ENCODE measurements at places on chromosomes 5 and 9.

- no peak for DNase-seq
Measured at GRCh38 chr5:99926463-99926862, 608.7 kb upstream of the FAM174A start.

GRCh38 chr5:137312011-137312410, 187.1 kb downstream of the SPOCK1 start:
- DNase-seq, result no peak

GRCh38 chr5:151721087-151721646, 34.5 kb upstream of the SPARC start:
- no peak for DNase-seq

GRCh38 chr5:95934207-95934804, 27.3 kb downstream of the ELL2 start:
- DNase-seq, result no peak

DNA sequence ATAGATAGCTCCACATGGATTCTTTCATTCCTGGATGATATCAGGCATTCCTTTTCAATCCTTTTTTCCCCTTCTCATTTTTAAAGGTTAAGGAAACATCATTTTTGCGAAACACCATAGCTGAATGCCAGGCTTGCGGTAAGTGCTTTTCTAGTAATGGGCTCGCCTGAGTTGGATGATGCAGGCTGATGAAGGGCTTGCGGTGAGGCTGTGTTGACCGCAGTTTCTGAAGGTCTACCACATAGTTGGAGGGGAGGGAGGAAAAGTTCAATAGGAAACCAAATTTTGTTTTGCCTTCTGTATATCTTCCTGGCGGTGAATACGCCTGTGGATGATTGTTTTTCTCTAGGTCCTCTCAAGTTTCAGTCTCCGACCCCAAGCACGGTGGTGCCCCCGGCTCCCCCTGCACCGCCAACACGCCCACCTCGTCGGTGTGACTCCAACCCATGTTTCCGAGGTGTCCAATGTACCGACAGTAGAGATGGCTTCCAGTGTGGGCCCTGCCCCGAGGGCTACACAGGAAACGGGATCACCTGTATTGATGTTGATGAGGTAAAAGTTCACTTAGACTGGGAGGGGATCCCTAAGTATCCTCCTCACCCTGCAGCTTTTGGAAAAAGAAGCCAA, 24.3 kb downstream of the THBS4 start:
- no peak for DNase-seq

GRCh38 chr5:123142206-123142915, 53.3 kb downstream of the PRDM6 start:
- no peak for DNase-seq

- DNase-seq, result no peak
Measured at GRCh38 chr5:79050498-79050897, 19.0 kb downstream of the DMGDH start.

DNA sequence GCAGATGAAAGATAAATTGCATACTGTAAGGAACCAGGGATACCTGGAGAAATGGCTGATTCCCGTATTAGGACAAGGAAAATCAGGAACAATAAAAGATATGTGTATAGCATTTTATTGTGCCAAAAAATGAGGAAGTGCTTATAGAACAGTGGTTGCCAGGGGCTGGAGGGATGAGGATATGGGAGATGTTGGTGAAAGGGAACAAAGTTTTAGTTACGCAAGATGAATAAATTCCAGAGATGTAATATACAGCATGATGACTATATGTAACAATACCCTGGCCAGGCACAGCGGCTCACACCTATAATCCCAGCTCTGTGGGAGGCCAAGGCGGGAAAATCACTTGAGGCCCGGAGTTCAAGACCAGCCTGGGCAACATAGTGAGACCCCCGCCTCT, 101.8 kb downstream of the CDK5RAP2 start:
- DNase-seq, result no peak
